Putamen (tissue), 1 donor: ENCODE measurements at places on chromosomes 7 and 10.

DNA sequence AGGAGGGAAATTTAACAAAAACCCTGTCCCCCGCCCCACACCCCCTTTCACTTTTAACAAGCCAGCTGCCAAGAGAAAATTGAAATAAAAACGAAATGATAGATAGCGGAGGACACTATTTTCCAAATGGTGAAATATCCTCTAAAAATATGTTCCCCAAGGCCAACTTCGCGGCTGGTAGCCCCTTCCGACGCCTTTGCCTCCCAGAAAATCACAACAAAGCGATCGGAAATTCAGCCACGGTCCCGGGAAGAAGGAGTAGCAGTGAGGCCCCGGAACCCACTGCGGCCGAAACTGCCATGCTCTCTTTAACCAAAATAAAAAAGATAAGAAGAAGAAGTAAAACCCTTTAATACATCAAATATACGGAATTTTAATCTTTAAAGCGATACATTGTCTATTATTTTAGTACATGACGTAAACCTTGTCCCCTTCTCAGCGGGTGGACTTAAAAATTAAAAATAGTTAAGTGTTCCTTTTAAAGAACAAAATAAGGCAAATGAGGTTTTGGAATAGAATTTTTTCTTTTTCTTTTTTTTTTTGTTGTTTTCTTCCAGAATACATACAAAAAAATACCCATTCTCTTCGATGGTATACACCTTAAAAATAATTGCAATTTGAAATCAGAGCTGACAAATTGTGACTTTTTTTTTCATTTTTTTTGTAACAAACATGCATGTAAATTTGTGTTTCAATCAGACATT, 3.9 kb downstream of the ZNF503 start:
- DNase-seq: no peak

DNA sequence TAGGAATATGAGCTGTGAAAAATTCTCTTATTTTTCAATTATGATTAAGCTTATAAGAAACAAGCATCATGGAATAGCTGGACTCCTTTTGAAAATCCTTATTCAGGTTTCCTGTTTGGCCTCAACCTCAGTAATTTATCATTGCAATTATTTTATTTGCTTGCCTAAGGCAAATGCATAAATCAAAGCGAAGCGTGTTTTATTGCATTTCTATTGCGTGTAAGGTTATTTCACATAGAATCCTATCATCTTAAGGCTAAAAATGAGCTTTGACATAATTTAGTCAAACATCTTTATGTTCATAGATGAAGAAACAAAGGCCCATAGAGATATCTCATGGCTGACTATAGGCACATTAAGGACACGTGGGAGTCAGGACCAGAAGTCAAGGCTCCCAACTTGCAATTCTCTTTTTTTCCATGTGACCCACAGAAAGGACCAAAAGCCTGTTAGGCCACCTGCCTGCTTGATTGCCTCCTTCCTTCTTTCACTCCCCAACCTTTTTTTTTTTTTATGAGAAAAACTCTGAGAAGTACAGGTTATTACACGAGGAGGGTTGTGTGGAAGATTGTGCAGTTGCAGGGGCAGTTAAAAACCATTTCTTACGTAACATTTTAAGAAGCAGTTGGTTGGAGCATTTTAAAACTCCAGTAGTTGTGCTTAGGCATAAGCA, 261.0 kb downstream of the HDAC9 start:
- DNase-seq: no peak

DNA sequence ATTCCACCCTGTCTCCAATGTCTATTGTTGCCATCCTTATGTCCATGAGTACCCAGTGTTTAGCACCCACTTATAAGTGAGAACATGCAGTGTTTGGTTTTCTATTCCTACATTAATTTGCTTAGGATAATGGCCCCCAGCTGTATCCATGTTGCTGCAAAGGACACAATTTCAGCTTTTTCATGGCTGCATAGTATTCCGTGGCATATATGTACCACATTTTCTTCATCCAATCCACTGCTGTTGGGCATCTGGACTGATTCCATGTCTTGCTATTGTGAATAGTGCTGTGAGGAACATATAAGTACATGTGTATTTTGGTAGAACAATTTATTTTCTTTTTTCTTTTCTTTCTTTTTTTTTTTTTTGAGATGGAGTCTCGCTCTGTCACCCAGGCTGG, 68.2 kb downstream of the TMEM178B start:
- no peak for DNase-seq

DNA sequence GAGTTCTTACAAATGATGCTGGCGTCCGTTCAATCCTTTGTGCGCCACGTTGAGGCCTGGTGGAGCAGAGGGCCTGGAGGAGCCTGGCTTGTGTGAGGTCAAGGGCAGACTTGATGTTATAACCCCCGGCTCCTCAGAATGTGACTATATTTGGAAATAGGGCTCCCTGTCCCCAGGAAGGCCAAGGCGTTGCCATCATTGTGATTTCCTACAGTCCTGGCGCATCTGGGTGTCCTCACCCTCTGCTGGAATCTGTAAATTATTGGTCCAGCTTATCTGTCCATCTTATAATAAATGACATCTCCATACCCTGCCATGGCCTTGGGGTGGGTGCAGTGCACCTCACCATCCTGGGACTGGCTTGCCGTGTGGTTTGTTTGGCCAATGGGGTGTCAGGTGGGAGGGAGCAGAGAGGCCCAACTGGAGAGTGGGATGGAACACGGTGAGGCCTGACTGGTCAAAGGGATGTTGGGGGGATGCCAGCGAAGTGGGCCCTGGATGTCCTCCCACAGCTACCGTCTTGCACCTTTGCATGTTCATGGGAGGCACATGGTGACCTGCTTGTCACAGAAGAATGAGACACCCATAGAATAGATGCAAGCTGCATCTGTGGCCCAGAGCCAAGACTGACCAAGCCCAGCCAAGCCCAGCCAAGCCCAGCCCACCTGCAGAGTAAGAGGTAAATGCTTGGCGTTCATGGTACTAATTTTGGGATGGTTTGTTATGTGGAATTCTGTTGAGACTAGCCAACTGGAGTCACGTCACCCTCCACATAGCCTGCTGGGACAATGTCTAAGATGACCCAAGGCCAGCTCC, 11.1 kb upstream of the LRRC27 start:
- DNase-seq: no peak

GRCh38 chr7:97346349-97346748, 228.9 kb downstream of the SDHAF3 start:
- peak; percentile 90 for DNase-seq

GRCh38 chr10:132328738-132329137, 3.3 kb upstream of the LRRC27 start:
- DNase-seq: no peak

DNA sequence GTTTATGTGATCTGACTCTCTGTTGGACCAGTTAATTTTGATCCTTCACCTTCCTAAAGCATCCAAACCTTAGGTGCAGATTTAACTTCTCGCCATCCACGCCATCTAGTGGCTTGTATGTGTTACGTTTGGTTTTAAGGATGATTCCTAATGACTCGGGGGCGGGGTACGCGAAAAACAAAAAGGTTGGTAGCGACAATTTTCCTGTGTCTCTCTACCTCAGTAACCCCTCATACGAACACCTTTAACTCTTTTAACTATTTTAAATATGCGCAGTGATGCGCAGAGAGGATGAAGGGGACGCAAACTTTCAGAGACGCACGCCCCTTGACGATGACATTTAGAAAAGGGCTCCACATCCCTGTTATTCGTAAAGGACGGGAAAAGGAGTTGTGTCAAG, 714 bp upstream of the KCND2 start:
- peak; percentile 61 for DNase-seq

- no peak for DNase-seq
Observed at GRCh38 chr10:82914655-82915136, 1039.7 kb downstream of the NRG3 start.

DNA sequence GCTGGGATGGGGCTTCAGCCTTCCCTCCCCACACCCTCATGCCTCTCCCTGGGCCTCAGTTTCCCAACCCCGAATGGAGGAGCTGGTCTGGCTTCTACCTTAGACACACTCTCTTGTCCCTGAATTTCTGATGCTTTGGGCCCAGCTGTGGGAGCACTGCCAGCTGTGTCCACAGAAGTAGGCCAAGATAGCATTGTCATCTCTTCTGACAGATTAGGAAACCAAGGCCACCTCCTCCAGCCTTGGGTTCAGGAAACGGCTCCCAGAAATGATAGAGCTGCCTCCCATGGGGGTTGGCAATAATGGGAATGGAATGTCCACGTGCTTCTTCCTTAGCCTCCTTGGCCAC, 1.3 kb downstream of the PPIF start:
- no peak for DNase-seq

GRCh38 chr10:132806110-132806509, 20.2 kb upstream of the NKX6-2 start:
- no peak for DNase-seq
